Neural crest cell (in vitro differentiated cells): ENCODE measurements at places on chromosomes 11 and 22. TPM values are rescaled to one million over a fixed set of nuclear protein-coding genes. Genes with fewer than 3 reads are reported as not detected.

Gene PLEKHA7
- total RNA-seq: 15.6 and 18.2 TPM in 2 replicates

Gene LMO1
- 1.5 and 1.8 TPM in 2 replicates for total RNA-seq

Gene OR5B21
- not detected in 2 replicates for total RNA-seq

Gene DUSP8
- total RNA-seq: 8.4 and 10.1 TPM in 2 replicates

GRCh38 chr11:61949169-61950034 lies 749 bp upstream of the BEST1 start:
- no peak for DNase-seq
- peak overlapping the region; percentile 19 for H3K4me3 ChIP-seq
- H3K36me3 ChIP-seq: no peaks in the 10 kb centered on the region
- H3K27me3 ChIP-seq: peaks cover 17% of the 10 kb centered on the region
- H3K4me1 ChIP-seq: peaks cover 12% of the 10 kb centered on the region
- peak overlapping the region; percentile 28 for H3K27ac ChIP-seq

DNA sequence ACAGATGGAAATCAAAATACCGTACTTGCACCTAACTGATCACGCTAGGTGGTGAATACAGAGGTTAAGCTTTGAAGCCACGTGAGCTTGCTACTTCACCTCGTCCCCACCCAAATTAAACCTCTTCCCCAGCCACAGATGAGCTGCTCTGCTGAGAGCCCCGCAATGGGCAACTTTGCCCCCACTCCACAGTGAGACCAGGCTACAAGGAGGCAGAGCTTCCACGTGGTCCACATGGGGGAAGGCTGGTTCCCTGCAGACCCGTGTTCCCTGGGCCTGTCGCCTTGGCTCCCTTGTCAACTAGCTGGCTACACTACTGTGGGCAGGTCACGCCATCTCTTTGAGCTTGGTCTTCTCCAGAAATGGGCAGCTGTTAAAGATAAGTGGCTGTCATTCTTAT lies 10.9 kb downstream of the CD5 start:
- no peaks in the 10 kb centered on the region for H3K27me3 ChIP-seq
- H3K36me3 ChIP-seq: no peaks in the 10 kb centered on the region
- H3K4me1 ChIP-seq: peaks cover 7% of the 10 kb centered on the region
- no peak for DNase-seq

GRCh38 chr22:30127749-30128166 lies 47.5 kb downstream of the HORMAD2 start:
- no peaks in the 10 kb centered on the region for H3K4me1 ChIP-seq
- H3K27ac ChIP-seq: no peak overlapping the region
- H3K36me3 ChIP-seq: no peaks in the 10 kb centered on the region
- no peaks in the 10 kb centered on the region for H3K27me3 ChIP-seq

Gene UFD1
- 69.4 and 71.5 TPM in 2 replicates for total RNA-seq

DNA sequence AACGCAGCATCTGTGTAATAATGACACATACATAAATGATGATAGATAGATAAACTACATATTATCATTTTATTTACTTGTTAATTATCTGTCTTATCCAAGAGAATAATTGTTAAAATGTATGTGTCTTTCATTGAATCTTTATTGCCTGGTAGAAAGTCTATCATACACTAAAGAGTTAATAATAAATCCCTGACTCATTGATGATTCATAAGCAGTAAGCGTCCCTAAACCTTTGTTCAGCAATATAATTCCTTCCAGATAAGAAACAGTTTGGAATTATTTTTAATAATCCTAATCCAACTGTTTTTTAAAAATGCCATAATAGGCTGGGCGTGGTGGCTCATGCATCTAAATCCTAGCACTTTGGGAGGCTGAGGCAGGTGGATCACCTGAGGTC lies 655.6 kb upstream of the CNTN5 start:
- no peaks in the 10 kb centered on the region for H3K36me3 ChIP-seq
- DNase-seq: no peak
- no peak overlapping the region for H3K27ac ChIP-seq
- no peaks in the 10 kb centered on the region for H3K4me1 ChIP-seq
- H3K27me3 ChIP-seq: no peaks in the 10 kb centered on the region

DNA sequence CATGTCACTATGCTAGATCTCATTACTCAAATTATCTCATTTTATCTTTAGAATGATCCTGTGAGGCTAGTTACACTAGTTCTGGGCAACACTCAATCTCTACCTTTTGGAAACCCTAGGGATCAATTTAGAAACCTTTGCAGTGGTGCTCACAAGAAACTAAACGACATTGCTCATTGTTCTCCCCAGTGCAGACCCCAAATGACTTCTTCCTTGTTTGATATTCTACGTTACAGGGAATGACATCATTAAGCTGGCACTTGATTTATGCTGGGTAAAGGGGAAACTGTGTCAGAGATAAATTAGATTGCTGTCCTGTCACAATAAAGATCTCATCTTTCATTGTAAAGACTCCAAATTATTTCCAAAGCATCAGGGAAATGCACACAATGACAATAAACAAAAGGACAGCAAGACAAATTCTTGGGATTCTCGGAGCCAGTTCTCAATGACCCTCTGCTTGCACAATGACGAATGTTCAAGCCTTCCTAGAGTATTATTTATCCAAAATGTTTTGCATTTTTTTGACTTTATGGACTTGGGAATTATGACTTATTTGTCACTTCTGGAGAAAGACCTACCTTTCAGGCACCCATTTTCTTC lies 1121.8 kb upstream of the TENM4 start:
- no peak for DNase-seq
- no peak overlapping the region for H3K4me3 ChIP-seq
- no peak overlapping the region for H3K27ac ChIP-seq
- peaks cover 5% of the 10 kb centered on the region for H3K4me1 ChIP-seq
- no peaks in the 10 kb centered on the region for H3K36me3 ChIP-seq

Gene CALCA
- total RNA-seq: not detected in 2 replicates

DNA sequence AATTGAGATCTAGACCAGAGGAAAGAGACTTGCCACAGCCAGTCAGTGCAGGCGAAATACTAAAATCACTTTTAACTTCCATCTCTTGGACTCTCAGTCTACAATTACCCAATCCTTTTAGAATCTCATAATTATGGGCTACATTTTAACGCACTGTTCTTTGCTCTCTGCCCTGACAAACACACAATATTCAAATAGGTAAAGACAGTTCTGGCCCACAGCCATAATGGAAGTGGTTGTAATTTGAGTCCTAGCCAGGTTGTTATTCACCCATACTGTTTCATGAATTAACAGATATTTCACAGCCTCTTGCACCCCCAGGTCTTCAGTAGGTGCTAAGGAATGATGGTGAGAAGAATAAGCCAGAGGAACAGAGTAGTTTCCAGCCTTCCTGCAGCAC lies 830 bp downstream of the C11orf97 start:
- H3K4me1 ChIP-seq: peaks cover 6% of the 10 kb centered on the region
- H3K27ac ChIP-seq: no peak overlapping the region
- no peaks in the 10 kb centered on the region for H3K36me3 ChIP-seq
- H3K4me3 ChIP-seq: peak overlapping the region; percentile 73
- peaks cover 57% of the 10 kb centered on the region for H3K27me3 ChIP-seq

Gene FGF19
- total RNA-seq: 0.21 and 0.34 TPM in 2 replicates

- no peak overlapping the region for H3K4me3 ChIP-seq
- peaks cover 9% of the 10 kb centered on the region for H3K27me3 ChIP-seq
- no peak overlapping the region for H3K27ac ChIP-seq
- H3K36me3 ChIP-seq: no peaks in the 10 kb centered on the region
Observed at GRCh38 chr11:131902421-131902820, 532.0 kb downstream of the NTM start.

Gene TP53AIP1
- total RNA-seq: 0.25 TPM in 1 of 2 replicates, not detected in the other

Gene PGA4
- total RNA-seq: not detected in 2 replicates

DNA sequence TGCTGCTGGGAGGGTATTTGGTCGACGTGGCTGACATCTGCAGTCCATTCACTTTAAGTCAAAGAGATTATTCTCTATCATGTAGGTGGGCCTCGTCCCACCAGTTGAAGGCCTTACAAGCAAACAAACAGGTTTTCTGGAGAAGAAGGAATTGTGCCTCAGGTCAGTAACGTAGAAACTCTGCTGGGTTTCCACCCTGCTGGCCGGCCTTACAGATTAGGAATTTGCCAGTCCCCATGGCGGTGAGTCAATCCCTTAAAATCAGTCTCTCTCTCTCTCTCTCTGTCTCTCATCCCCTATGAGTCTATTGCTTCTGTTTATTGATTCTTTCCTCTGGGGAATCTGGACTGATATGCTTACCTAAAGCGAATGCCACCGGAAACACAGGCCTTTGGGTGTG lies 75.4 kb upstream of the FGF3 start:
- DNase-seq: no peak
- H3K27me3 ChIP-seq: peaks cover 60% of the 10 kb centered on the region
- H3K4me3 ChIP-seq: no peak overlapping the region
- H3K36me3 ChIP-seq: no peaks in the 10 kb centered on the region

DNA sequence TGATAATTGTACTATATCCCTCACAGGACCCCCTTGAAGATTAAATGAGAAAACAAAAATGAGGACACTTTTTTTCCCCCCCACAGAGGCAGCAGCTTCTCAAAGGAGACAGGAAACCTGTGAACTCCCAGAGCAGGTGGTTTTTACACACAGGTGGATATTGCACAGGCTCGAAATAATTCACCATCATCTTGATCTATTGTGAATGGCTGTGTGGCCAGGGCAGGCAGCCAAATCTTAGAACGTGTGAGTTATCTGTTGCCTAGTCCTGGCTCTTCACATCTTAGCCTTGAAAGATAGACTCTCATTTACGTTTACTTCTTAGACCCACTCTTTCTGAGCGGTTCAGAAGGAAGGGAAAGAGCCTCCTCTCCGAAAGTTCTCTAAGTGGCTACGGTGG lies 23.5 kb downstream of the PPFIBP2 start:
- H3K27me3 ChIP-seq: peaks cover 12% of the 10 kb centered on the region
- DNase-seq: no peak
- H3K4me3 ChIP-seq: no peak overlapping the region
- peaks cover 11% of the 10 kb centered on the region for H3K4me1 ChIP-seq
- no peak overlapping the region for H3K27ac ChIP-seq
- no peaks in the 10 kb centered on the region for H3K36me3 ChIP-seq

Gene KAT5
- total RNA-seq: 70.5 and 74.9 TPM in 2 replicates
